Stimulated activated CD8-positive, alpha-beta memory T cell treated with anti-CD3 and anti-CD28 coated beads, Interleukin-15, amount 100 ng/mL, for 1 hour (primary cell): ENCODE measurements at places on chromosomes 3 and 15.

- no peak for DNase-seq
Observed at GRCh38 chr15:69311319-69311721, 12.6 kb downstream of the PAQR5 start.

GRCh38 chr15:67501836-67502461 lies 19.0 kb upstream of the C15orf61 start:
- no peak for DNase-seq

DNA sequence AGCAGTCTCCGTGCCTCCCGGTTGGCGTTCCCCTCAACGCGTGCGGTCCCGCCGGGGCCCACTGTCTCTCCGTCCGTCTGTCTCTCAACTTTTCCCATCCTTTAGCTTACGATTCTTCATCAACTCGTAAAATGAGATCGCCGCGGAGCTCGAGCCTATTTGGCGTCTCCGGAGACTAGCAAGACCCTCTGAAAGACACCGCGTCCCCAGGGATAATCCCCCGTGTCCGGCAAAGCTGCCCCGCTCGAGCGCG lies 3.4 kb downstream of the GATA2 start:
- DNase-seq = no peak

DNA sequence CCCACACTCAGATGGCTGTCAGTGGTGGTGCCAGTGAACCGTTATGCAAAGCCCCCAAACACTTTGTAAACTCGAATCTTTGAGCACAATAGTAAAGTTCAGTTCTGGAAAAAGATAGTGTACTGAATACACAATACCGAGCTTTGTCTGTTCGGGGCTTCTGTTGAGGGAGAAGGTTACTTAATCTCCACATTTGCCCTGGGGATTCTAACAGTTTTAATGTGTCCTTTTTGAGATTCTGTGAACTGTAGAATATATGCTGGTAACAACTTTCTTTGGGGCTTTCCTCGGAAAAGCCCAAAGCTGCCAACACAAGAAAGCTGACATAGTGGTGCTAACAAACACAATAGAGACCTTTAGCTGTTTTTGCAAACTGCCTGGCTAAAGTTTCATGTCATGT lies 686.5 kb downstream of the ROBO1 start:
- DNase-seq = no peak

- DNase-seq = no peak
Observed at GRCh38 chr15:96720251-96720650, 389.8 kb downstream of the NR2F2 start.

DNA sequence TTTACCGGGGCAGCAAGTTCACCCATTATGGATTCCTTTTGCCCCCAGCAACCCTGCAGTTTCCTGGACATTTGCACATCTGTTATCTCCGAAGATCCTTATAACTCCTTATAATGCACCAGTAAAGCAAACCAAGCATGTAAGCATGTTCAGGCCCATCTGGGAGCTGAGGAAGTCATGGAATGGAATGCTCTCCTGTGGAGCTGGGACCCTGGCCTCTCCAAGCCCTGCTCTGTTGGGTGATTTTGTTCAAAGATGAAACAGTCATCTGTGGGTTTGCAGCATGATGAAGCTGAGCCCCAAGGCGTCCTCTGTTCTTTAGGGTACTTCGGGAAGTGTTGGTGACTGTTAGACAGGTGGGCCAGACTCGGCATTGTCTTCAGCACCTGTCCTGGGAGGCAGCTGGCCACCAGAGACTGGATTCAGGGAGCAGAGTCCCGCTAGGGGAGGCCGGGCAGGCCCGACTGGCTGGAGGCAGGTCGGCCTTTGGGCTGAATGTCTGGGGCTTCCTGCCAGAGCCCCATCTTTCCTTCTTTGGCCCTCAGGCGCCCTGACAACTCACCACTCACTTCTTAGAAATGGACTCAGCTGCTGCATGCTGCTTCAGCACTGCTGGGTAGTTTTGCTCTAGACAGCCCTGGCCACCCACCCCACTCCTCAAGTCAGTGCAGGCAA lies 3.9 kb downstream of the DNAH1 start:
- no peak for DNase-seq
